HCT116 (cell line): ENCODE measurements at places on chromosomes 3 and 15. TPM values are rescaled to one million over a fixed set of nuclear protein-coding genes. Genes with fewer than 3 reads are reported as not detected.

OR5H14 gene
- not detected for total RNA-seq

CCR3 gene
- total RNA-seq: not detected

SCN11A gene
- total RNA-seq: 0.05 TPM

C3orf20 gene
- total RNA-seq: 0.20 TPM

GRCh38 chr3:33758864-33759263 lies 39.6 kb upstream of the PDCD6IP start:
- no peak overlapping the region for H3K4me3 ChIP-seq
- H3K27ac ChIP-seq: no peak overlapping the region
- no peaks in the 10 kb centered on the region for H3K36me3 ChIP-seq
- no peaks in the 10 kb centered on the region for H3K4me1 ChIP-seq
- H3K27me3 ChIP-seq: no peaks in the 10 kb centered on the region

GRCh38 chr15:31606194-31606669 lies 279.6 kb downstream of the KLF13 start:
- H3K36me3 ChIP-seq: no peaks in the 10 kb centered on the region
- no peak overlapping the region for H3K27ac ChIP-seq
- DNase-seq: no peak
- H3K4me1 ChIP-seq: no peaks in the 10 kb centered on the region

DNA sequence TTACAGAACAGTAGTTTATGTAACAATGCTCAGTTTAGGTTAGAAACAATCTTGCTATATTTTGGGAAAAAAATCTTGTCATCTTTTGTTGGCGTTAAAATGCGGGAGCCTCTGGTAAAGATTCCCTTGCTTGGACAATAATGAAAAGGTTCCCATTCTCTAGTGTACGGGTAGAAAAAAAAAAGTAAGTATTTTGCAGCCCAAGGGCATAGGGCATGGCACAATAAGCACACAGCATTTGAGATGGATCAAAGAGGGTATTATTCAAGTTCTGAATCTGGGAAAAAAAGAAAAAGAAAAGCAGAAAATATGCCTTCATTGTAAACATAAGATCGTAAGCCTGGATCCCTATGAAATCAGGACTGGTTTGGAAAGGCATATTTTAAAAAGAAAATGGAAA lies 408.6 kb upstream of the ROBO2 start:
- H3K36me3 ChIP-seq: no peaks in the 10 kb centered on the region

- no peaks in the 10 kb centered on the region for H3K4me1 ChIP-seq
- no peak for DNase-seq
- no peak overlapping the region for H3K4me3 ChIP-seq
- H3K27me3 ChIP-seq: no peaks in the 10 kb centered on the region
- no peak overlapping the region for H3K27ac ChIP-seq
Observed at GRCh38 chr3:117302428-117302827, 592.8 kb downstream of the TUSC7 start.

- no peaks in the 10 kb centered on the region for H3K27me3 ChIP-seq
- H3K4me1 ChIP-seq: no peaks in the 10 kb centered on the region
- no peaks in the 10 kb centered on the region for H3K36me3 ChIP-seq
- no peak for DNase-seq
- H3K4me3 ChIP-seq: no peak overlapping the region
Observed at GRCh38 chr15:68407141-68407885, 24.6 kb downstream of the ITGA11 start.

DNA sequence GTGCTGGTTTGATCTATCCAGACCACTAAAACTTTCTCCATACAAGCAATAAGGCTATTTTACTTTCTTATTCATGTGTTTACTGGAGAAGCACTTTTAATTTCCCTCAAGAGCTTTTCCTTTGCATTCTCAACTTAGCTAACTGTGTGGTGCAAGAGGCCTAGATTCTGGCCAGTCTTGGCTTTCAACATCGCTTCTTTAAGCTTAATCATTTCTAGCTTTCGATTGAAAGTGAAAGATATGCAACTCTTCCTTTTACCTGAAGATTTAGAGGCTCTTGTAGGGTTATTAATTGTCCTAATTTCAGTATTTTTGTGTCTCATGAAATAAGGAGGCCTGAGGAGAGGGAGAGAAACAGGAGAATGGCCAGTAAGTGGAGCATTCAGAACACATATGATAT lies 234.8 kb upstream of the GADL1 start:
- no peak for DNase-seq
- H3K27me3 ChIP-seq: no peaks in the 10 kb centered on the region
- H3K36me3 ChIP-seq: no peaks in the 10 kb centered on the region
- H3K27ac ChIP-seq: no peak overlapping the region

DNA sequence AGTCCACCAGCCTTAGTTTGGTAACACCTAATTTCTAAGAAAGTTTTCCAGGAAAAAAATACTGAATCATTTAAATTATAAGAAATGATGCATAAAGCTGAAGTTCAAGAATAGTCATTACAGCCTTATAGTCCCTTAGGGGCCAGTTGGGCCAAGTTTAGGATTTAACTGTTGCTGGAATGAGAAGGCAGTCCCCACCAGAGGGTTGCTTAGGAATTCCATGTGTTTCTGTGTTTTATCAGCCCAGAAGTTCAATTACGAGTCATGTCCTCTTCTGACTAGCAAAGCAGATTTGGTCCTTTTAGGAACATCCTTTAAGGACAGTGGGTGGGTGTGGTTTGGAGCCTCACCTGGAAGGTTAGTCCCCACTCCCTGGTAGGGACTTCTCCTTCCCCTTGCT lies 57.0 kb upstream of the NR2E3 start:
- H3K27me3 ChIP-seq: no peaks in the 10 kb centered on the region
- H3K4me1 ChIP-seq: peaks cover 19% of the 10 kb centered on the region
- H3K27ac ChIP-seq: no peak overlapping the region

- no peak overlapping the region for H3K27ac ChIP-seq
- no peaks in the 10 kb centered on the region for H3K27me3 ChIP-seq
- no peak overlapping the region for H3K4me3 ChIP-seq
- no peak for DNase-seq
- H3K4me1 ChIP-seq: no peaks in the 10 kb centered on the region
- H3K36me3 ChIP-seq: no peaks in the 10 kb centered on the region
Observed at GRCh38 chr3:179476215-179476614, 24.9 kb upstream of the GNB4 start.

GRCh38 chr3:177035676-177036075 lies 161.6 kb downstream of the TBL1XR1 start:
- H3K4me3 ChIP-seq: no peak overlapping the region
- H3K36me3 ChIP-seq: peaks cover 32% of the 10 kb centered on the region
- no peaks in the 10 kb centered on the region for H3K27me3 ChIP-seq
- peaks cover 27% of the 10 kb centered on the region for H3K4me1 ChIP-seq
- H3K27ac ChIP-seq: no peak overlapping the region

DNA sequence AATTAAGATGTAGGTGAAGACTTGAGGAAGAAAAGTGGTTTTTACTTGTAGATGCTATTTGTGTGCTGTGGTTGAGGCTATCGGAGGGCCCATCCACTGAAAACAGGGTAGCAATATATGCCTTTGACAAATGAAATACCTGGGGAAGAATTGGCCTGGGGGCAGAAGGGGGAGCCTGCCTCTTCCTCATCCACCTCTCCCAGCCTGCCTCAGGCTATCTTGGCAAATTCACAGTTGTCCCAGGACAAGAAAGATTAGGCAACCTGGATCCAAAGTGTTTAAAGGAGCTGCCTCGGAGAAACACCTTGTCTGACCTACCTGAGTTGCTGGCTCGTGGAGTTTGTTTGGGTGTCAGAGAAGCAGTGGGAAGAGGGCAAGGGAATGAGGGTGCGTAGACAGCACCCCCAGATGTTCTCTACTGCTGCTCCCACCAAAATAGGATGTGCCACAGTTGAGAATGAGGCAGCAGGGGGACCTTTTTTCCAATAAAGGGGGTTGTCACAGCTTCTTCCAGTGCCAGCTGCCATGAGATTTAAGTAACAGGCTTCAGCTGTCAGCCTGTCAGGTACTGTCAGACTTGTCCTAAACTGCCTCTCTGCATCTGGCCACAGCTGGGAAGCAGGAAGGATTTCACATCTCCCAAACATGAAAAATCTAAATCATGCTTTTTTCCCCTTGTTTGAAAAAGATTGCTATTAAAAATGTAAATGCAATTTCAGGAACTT lies 9.2 kb downstream of the PLEKHO2 start:
- H3K27ac ChIP-seq: no peak overlapping the region
- no peaks in the 10 kb centered on the region for H3K27me3 ChIP-seq
- H3K4me3 ChIP-seq: no peak overlapping the region
